ENCODE measurements at places on chromosomes 2 and 18.

- DNase-seq = no peak
Measured at GRCh38 chr2:143640826-143641225, 511.6 kb downstream of the ARHGAP15 start.

GRCh38 chr2:26560892-26561291 is 80.3 kb downstream of the CIB4 start:
- DNase-seq = no peak

DNA sequence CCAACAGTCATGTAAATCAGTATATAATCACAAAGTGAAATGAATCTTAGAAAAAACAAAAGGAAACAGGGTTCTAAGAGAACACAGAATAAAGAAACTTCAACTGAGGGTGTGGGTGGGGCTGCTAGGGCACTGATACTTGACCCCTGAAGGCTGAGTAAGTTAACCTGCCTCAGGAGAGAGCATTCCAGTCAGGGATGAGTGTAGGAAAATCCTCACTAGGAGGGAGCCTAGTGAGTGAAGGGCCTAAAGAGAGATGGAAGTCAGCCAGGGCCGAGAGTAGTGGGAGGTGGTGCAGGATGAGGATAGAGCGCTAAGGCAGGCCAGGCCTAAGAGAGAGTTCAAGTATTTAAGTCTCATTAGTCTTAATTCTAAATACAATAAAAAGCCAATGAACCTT is 342.6 kb downstream of the SATB2 start:
- DNase-seq = no peak

- no peak for DNase-seq
Measured at GRCh38 chr2:237882510-237883481, 23.4 kb downstream of the RAMP1 start.

DNA sequence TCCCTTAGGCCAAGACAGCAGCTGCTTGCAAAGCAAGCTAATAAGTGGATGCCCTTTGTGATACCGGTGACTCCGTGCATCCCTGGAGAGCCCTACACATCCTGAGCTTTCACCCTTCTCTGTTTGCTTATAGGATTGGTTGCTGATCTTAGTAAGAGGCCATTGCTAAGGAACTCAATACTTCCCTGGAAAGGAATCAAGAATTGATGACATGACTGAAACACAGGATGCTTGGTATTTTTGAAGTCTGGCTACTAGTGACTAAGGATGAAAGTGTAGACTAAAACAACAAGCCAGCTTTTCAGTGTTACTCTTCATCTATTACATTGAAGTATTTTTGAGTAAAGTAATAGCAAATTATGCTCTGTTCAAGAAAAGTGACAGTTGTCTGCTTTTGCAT is 123.0 kb upstream of the SERPINE2 start:
- DNase-seq = no peak

GRCh38 chr2:48355494-48355893 is 174.5 kb upstream of the STON1 start:
- no peak for DNase-seq

Measured in HS-27A (cell line).